ENCODE measurements at places on chromosomes 1 and 21.

- no peak for DNase-seq
Measured at GRCh38 chr1:244313346-244313745, 138.4 kb downstream of the ADSS2 start.

DNA sequence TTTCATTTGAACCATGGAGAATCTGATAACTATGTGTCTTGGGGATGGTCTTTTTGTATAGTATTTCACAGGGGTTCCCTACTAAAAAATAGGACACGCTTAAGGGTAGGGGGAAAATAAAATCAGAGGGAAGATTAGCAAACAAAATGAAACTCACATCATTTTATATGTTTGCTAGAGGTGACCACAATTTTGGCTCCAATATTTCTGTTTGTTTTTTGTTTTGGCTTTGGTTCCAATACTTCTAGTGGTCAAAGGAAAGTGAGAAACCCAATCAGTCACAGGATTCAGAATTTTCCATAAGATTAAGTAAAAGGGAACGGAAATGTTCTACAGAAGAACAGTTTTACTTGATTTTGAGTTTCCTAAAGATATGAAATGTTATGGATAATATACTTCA lies 42.3 kb upstream of the SSX2IP start:
- DNase-seq = no peak

- DNase-seq = no peak
Measured at GRCh38 chr1:244209955-244210354, 158.9 kb downstream of the ZBTB18 start.

DNA sequence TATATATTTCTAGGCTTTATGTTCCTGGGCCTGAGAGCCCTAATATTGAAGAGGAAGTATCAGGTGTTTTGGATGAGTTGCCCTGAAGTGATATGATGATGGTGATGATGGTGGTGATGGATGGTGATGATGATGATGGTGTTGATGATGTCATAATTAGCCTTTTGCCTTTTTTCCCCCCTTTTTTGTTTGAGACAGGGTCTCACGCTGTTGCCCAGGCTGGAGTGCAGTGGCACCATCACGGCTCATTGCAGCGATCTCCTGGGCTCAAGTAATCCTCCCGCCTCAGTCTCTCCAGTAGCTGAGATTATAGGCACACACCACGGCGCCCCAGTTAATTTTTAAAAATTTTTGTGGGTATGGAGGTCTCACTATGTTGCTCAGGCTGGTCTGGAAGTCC lies 76.5 kb downstream of the CNST start:
- DNase-seq = no peak

DNA sequence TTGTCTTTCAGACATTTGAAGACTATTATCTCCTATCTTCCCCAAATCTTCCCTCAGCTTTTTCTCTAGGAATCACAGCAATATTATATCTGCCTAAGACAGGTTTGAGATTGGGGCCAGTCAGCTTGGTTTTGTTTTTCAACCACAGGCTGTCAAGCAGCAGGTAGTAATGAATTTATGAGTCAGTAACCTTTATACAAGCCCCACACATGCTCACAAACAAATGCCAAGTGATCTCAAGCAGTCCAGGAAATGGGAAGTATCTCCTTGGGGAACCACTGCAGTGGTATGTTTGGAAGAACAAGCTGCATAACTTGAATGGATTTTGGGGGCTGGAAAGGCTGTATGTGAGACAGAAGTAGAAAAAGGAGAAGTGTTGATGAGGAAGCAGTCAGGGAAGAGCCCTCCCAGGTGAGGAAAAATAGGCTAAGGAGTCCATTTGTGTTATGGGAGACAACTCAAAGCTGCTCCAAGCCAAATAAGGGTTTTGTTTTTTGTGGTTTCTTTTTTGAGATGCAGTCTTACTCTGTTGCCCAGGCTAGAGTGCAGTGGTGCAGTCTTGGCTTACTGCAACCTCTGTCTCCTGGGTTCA lies 2.1 kb downstream of the DHDDS start:
- DNase-seq = no peak

DNA sequence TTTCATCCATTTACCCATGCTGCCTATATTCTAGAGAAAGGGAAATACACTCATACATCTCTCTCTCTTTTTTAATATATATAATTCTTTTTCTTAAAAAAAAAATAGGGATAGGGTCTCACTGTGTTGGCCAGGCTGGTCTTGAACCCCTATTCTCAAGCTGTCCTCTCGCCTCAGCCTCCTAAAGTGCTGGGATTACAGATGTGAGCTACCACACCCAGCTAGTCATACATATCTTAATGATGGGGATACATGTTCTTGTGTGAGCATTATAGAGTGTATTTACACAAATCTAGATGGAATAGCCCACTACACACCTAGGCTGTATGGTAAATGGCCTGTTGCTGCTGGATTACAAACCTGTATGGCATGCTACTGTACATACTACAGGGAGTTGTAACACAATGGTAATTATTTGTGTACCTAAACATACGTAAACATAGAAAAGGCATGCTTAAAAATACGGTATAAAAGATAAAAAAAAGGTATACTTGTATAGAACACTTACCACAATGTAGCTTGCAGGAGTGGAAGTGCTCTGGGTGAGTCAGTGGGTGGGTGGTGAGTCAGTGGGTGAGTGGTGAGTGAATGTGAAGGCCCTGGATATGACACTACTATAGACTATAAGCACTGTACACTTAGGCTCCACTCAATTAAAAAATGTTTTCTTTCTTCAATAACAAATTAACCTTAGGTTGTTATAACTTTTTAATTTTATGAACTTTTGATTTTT lies 72.9 kb downstream of the IVNS1ABP start:
- DNase-seq = no peak

DNA sequence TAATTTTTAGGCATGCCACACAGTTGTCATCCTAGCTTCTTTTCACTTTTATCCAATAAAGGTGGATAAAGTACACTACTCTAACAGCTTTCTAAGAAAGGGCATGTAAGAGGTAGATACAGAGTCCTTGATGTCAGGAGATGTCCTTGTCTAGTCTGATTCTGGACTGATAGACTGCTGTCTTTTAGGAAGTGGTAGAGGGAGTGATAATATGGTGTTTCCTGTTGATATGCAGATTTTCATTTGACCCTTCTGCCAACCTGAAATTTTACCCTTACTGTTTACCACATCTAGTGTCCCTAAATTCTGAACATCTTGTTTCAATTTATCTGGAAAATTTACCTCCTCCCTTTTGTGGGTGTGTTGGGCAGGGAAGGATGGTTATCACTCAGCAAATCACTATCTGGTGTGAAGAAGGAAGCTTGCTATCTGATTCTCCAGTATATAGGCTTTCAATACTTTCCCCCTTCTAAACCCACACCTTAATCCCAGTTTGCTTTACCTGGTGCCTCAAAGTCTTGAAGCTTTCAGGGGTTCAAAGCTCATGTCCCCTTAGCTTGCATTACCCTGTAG lies 354.9 kb upstream of the SNX7 start:
- no peak for DNase-seq

DNA sequence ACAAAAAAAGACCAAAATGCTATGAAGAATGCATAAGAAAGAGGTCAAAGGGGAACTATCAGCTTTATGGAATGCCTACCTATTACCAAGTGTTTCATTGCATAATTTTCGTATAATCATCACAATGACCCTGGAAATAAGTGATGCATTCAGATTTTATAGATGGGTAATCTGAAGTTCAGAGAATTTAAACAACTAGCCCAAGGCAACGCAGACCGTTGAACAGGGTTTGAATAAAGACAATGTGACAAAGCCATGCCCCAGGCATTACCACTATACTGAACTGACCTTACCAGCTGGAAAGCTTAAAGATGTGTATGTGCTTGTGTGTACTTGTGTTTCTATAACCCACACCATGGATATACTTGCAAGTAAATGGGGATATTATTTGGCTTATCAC lies 827.6 kb upstream of the ADGRL2 start:
- no peak for DNase-seq

Data from NCI-H2029 (cell line).